ENCODE measurements at places on chromosomes 16 and 17.

DNA sequence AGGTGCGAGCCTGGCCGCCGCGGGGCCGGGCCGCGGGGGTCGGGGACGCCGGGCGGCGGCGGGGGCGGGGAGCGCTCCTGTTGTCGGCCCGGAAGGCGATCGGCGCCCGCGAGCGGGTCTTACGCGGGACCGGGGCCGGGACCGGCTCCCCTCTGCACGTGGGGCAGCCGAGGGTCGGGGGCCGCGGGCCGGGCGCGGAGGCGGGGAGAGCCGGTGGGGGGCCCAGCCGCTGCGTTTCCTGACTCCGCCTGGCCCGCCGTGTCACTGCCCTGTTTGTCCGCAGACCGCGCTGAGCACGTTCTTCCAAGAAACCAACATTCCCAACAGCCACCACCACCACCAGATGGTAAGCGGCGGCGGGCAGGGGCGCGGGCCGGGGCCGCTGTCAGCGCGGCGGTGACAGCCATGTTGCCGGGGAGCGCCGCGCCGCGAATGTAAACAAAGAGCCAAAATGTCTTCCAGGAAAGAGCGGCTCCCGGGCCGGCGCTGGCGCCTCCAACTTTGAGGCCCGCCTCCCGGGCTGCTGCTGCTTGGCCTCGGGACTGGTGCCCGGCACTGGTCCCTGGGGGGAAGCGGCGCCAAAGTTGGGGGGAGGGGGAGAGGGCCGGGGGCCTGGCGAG lies 586 bp downstream of the UBALD2 start:
- DNase-seq, result peak; percentile 77

DNA sequence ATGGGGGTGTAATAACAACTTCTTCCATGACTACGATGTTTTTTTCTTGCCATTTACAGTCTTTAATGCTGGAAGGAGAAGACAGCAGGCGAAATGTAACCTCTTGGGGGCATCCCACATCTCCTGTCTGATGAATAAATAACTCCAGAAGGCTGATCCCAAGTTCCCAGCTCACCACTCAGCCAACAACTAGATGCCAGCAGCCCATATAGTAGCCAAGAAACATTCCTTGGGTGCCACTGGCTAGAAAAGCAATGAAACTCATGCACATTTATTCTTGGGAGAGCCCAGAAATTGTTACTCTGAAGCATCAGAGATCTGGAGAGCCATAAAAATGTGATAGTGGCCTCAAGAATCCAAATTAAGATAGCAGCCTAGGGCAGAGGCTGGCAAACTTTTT lies 22.7 kb upstream of the TMEM101 start:
- no peak for DNase-seq

GRCh38 chr16:4272114-4272956 lies 488 bp downstream of the TFAP4 start:
- DNase-seq, result peak; percentile 66

DNA sequence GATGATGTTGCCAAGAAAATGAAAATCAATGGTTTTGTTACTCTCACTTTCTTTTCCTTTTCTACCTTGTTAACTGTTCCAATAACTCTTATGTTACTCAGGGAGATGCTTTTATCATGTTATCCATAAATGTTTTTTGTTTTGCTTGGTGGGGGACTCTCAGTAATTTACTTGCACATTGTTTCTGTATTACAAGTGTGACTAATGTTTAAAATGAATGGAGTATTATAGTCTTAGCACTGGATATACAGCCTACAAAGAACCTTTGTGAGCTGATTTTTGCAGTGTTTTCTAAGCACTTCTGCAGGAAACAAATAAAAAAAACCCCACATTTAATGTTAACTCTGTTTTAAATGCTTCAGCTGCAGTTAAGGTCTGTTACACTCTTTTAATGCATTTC lies 12.1 kb downstream of the VMP1 start:
- DNase-seq, result no peak

DNA sequence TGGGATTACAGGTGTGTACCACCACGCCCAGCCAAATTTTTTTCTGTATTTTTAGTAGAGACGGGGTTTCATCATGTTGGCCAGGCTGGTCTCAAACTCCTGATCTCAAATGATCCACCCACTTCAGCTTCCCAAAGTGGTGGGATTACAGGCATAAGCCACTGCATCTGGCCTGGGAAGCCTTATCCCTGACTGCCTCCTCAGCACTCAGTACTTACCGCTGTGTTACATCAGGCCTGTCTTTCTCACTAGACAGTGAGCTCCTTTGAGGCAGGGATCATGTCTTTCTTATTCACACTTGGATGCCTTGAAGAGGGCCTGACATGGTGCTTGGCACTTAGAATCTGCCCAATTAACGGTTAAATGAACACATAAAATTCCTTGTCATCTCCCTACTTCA lies 56.3 kb upstream of the MTMR4 start:
- no peak for DNase-seq

DNA sequence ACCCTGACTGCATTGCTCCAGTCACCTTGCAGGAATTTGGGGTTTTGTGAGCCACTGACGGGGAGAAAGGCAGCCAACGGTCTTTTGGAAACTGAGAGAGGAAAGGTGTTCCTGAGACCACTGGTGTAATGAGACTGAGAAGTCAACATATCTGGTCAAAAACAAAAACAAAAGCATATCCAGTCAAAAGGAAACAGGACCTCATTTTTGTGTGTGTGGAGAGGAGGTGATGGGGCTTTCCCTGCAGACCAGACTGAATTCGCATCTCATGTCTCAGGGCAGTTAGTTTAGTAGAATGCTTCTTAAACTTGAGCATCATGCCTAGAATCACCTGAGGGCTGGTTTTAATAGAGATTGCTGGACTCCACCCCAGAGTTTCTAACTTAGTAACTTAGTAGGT lies 198.4 kb downstream of the COPRS start:
- no peak for DNase-seq

DNA sequence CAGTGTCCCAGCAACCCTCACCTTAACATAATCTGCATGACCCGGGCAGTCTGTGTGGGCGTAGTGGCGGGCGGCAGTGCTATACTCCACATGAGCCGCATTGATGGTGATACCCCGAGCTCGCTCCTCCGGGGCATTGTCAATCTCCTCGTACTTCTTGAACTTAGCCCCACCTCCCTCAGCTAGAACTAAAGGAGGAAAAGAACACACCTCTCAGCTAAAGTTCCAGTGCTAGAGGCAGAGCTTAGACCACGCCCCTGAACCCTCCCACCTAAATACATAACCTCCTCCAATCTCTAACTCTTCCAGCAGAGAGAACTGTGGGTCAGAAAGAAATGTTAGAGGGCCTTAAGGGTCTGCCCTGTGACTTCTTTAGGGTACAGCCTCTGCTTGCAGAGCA lies 855 bp downstream of the TUFM start:
- peak; percentile 65 for DNase-seq

DNA sequence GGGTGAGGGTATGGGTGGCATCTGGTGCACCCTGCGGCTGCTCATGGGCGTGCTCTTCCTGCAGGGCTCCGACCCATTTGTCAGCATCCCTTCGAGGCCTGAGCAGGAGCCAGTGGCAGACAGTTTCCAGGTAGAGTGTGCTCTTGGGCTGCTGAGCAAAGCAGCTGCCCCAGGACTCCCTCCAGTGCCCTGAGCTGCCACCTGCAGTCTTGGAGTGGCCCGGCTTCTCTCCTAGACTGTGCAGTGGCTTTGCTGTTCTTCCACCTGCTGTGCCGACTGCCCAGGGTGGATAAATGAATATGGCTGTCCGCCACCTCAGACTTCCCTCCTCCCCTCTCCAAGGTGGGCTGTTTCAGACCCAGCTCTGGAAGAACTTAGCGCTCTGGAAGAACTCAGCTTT lies 10.8 kb upstream of the JPT2 start:
- DNase-seq, result no peak

- no peak for DNase-seq
Observed at GRCh38 chr17:43945074-43945829, 3.0 kb upstream of the PPY start.

Data from activated CD4-positive, alpha-beta T cell treated with anti-CD3 and anti-CD28 coated beads for 36 hours (primary cell).